ENCODE measurements at places on chromosomes 5 and 9.

DNA sequence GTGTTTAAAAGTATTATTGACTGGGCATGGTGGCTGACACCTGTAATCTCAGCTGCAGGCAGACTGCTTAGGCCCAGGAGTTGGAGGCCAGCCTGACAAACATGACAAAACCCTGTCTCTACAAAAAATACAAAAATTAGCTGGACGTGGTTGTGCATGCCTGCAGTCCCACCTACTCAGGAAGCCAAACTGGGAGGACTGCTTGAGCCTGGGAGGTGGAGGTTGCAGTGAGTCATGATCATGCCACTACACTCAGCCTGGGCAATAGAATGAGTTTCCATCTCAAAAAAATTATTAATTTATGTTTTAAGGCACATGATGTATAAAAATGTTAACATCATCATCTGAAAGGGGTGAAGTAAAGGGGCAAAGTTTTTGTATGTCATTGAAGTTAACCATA, 49.7 kb upstream of the FNIP1 start:
- no peak for DNase-seq

GRCh38 chr9:118882684-118883083, 486.6 kb downstream of the BRINP1 start:
- DNase-seq = no peak

GRCh38 chr5:122392824-122393223, 80.8 kb downstream of the SNCAIP start:
- no peak for DNase-seq

- DNase-seq = no peak
Measured at GRCh38 chr9:80285326-80285725, 713.6 kb downstream of the TLE4 start.

DNA sequence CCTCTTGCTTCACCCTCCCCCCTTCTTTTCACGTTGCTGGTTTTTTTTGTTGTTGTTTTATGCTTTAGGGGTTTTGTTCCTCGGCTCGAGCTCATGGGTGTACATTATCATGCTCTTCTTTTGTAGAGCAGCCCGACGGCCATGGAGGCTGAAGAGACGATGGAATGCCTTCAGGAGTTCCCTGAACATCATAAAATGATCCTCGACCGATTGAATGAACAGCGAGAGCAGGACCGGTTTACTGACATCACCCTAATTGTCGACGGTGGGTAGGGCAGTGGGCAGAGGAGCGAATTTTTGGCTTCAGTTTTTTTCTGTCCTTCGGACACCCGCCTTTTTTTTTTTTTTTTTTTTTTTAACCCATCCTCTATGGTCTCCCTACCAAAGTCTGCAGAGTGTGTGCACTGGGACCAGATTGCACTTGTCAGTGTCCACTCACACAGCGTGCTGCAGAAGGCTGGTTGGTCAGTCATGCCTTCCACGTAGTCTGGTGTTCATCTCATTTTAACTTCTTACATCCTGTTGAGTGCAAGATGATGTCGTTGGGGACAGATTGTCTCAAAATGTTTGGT, 1.3 kb downstream of the ZNF131 start:
- DNase-seq = no peak

- DNase-seq = no peak
Measured at GRCh38 chr9:3521966-3522365, 3.8 kb downstream of the RFX3 start.

DNA sequence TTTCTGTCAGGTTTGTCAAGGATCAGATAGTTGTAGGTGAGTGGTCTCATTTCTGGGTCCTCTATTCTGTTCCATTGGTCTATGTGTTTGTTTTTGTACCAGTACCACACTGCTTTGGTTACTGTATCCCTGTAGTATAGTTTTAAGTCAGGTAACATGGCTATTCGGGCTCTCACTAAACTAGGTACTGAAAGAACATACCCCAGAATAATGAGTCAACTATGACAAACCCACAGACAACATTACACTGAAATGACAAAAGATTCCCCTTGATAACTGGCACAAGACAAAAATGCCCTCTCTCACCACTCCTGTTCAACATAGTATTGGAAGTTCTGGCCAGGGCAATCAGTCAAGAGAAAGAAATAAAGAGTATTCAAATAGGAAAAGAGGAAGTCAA, 535.3 kb upstream of the CYLC2 start:
- DNase-seq = no peak

- no peak for DNase-seq
Measured at GRCh38 chr5:21802869-21803490, 1050.2 kb downstream of the CDH12 start.

- peak; percentile 46 for DNase-seq
Measured at GRCh38 chr5:159178978-159179377, 30.4 kb downstream of the RNF145 start.

DNA sequence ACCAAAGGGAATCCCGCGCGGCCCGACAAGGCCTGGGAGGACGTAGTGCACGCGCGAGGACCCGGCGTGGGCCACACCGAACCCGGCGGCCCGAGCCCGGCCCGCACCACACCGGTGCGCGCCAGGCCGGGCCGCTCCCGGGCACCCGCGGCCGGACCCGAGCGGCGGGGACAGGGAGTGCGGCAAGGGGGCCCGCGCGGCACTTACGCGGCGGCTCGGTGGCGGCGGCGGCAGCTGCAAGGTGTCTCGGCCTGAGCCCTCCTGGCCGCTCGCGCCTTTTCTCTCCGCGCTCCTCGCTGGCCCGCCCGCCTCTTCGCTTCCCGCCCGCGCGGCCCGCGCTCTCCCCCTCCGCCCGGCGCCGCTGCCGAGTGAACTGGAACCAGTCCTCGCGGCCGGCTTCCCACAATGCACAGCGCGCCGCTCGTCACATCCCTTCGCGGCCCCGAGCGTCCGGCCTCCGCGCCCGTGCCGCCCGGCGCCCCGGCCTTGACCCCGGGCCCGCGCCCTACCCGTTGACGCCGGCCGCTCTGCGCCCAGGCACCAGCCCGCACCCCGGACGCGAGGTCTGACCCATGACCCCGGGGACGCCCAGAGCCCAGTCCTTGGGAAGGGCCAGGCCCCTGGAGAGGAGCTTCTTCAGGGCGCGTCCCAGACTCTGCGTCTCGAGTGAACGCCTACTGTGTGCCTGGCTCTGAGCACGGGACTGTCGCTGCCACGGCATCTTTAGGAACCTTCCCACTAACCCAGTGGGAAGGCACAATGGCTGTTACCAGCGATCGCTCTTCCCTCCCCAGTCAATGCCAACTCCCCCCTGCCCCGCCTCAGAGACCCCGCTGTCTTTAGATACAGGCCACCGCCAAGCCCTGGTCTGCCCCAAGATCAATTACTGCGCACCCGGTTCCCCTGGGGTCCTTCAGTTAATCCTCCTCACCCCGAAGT, at the start of gene MACROH2A1:
Gene MACROH2A1, minus strand, starts transcription at position 377 of the 939 bp plus-strand sequence. CDS start 10,138 bp downstream, outside the sequence.
- DNase-seq = peak; percentile 82

GRCh38 chr9:87734106-87734505, 8.2 kb downstream of the CTSL start:
- no peak for DNase-seq

GRCh38 chr9:130701059-130702022, 7.8 kb downstream of the EXOSC2 start:
- DNase-seq = peak; percentile 79

DNA sequence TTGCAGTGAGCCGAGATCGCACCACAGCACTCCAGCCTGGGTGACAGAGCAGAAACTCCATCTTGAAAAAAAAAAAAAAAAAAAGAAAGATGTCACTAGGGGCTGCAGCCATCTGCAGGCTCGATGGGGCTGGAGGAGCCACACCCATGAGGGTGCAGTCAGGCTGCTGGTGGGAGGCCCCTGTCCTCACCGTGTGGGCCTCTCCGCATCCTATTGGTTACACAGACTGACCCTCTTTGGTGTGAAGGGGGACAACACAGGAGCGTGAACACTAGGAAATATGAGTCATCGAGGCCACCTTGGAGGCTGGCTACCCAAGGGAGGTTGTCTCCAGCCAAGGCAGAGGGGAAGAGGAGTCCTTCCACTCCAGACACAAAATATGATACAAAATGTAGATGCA, 14.0 kb upstream of the FAM193B start:
- no peak for DNase-seq

DNA sequence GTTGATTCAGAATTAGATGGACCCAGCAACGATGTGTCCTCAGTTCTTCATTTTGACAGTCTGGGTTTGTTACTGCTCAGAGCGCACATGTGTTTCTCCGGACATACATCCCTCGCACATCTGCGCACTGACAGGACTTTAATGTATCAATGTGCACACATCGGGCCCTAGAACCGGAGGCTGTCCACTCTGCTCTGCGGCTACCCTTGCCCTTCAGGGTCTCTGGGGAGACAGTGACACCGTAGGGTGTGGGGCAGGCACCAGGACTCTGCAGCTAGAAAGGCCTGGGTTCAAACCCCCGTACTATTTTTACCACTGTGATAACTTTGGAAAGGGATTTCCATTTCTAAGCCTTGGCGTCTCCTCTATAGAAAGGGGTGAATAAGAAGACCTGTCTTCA, 23.5 kb upstream of the LPCAT1 start:
- DNase-seq = no peak

DNA sequence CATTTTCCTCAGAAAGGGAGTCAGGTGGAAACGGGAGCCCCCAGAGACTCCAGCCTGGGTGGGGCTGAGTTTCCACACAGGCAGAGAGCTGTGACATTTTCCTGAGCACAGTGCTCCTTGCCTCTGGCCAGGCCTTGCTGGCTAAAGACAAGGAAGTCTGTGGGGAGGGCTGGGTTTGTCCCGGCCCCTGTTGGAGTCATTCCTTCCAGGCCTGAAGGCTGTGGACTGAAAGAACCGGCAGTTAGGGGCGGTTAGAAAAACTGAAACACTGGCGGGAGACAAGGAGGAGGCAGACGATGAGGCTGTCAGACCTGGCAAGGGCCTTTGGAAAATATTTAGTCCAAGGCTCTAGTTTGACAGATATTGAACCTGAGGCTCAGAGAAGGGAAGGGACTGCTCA, 29.9 kb downstream of the COL15A1 start:
- DNase-seq = no peak

DNA sequence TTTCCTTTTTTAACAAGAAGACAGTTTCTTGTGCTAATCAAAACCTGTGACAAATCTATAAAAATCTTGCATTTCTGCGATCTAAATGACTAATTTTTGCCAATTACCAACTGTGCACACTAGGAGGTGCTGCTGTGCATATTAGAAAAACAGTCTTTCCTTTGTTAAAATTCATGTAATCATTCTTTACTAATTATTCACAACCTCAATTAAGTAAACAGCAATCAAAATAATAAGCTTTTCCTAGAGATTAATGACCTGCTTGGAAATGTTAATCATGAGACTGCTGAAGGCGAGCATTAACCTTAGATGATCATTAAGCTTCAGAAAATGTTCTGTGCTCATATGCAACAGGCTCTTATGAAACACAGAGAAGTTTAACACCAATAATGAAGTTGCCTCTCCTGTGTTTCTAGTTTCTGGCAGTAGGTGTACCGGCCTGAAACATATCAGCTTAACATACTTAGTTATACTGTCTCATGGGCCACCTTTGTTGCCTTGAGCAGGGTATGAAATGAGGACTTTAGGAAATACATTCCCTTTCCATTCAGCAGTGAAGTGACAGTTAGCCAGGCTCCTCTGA, 17.7 kb downstream of the RFESD start:
- DNase-seq = peak; percentile 48

GRCh38 chr9:86238861-86239770, 20.3 kb downstream of the C9orf153 start:
- no peak for DNase-seq

- no peak for DNase-seq
Measured at GRCh38 chr5:110630350-110630749, 96.1 kb downstream of the TMEM232 start.

DNA sequence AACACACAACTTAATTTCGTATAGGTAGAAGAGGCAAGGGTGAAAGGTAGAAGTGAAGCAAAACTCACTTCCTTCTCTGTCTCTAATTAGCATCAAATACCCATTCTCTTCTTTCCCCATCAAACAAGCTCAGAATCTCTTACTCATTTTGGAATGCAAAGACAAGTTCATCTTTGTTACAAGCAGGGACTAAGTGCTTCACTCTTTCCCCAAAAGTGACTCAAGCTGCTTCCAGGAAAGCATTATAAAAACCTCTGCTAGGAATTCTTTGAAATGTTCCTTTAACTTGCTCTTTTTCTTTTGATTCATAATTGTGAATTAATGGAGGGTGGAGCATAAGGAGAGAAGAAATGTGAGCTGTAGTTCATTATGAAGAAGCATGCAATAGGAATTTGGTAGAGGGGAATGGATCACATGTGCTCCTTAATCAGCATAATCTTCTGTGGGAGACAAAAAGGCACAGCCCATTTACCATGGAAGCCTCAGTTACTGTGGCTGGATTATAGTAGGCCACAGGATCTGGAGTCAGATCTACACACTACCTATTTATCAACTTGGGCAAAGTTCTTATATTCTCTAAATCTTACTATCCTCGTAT, 109.5 kb upstream of the DPYSL3 start:
- DNase-seq = no peak

- peak; percentile 68 for DNase-seq
Measured at GRCh38 chr9:127568971-127569885, 42.8 kb upstream of the STXBP1 start.

GRCh38 chr9:35690294-35690613, 529 bp upstream of the TPM2 start:
- DNase-seq = no peak

DNA sequence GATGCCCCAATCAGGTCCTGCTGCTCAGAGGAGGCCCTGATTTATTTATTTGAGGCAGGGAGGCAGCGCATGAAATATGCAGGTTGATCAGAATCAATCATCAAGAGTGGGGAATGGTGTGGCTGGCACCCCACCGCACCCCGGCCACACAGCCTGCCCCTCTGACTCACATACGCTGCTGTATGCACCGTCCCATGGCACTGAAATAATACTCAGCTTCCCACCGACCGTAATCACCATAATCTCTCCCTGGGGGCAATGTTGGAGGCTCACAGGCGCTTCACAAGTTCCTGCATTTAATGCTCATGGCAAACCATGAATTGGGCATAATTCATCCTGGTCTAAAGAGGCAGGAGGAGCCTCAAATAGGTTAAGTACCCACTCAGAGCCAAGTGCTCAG, 141.2 kb upstream of the TBC1D2 start:
- DNase-seq = no peak

GRCh38 chr9:16386007-16386826, 484.3 kb downstream of the BNC2 start:
- no peak for DNase-seq

DNA sequence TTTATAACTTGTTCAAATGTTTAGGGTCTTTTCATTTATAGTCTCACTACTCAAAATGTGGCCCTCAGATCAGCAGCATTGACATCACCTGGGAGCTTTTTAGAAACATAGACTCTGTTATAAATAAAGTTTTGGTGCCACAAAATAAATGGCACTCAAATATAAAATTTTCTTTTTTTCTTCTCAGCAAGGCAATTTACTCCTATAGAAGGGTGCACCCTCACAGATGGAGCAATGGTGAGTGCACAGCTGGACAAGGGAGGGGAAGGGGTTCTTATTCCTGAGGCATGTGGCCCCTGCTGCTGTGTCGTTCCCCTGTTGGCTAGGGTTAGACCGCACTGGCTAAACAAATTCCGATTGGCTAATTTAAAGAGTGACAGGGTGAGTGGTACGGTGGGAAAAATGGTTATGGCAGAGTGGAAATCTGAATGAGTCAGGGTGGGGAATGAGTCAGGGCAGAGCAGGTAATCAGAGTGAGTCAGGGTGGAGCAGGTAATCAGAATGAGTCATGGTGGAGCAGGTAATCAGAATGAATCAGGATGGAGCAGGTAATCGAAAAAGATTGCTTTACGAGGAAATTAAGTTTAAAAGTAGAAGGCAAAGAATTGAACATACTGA, 31.8 kb upstream of the C7 start:
- peak; percentile 20 for DNase-seq

- no peak for DNase-seq
Measured at GRCh38 chr9:116377179-116377798, 223.7 kb downstream of the PAPPA start.

- DNase-seq = no peak
Measured at GRCh38 chr9:114038724-114039313, 39.3 kb downstream of the AMBP start.

GRCh38 chr9:90842996-90843395, 41.4 kb downstream of the SYK start:
- DNase-seq = no peak

Data from stimulated activated CD4-positive, alpha-beta T cell treated with anti-CD3 and anti-CD28 coated beads, Interleukin-4, amount 100 ng/mL, for 24 hours (primary cell).